Muscle of leg (tissue), 16 donors: ENCODE measurements at places on chromosomes 12 and 14. TPM values are rescaled to one million over a fixed set of nuclear protein-coding genes. Genes with fewer than 3 reads are reported as not detected.

KNTC1 gene
- polyA plus RNA-seq, result 24.2 TPM

DTX3 gene
- 24.9 TPM for polyA plus RNA-seq

CRIP1 gene
- polyA plus RNA-seq, result 57.2 TPM

MGAT4C gene
- 0.76 TPM for polyA plus RNA-seq

PLCZ1 gene
- polyA plus RNA-seq, result not detected

TBX5 gene
- 3.4 TPM for polyA plus RNA-seq

CHMP4A gene
- 40.1 TPM for polyA plus RNA-seq

CDH24 gene
- polyA plus RNA-seq, result 4.8 TPM

RIPK3 gene
- polyA plus RNA-seq, result 1.9 TPM

TAC3 gene
- polyA plus RNA-seq, result not detected

IL31 gene
- not detected for polyA plus RNA-seq

CBLN3 gene
- 1.5 TPM for polyA plus RNA-seq

B3GNT4 gene
- 0.29 TPM for polyA plus RNA-seq

PTCSC3 gene
- polyA plus RNA-seq, result not detected

FGF6 gene
- polyA plus RNA-seq, result 22.5 TPM

GARIN6 gene
- polyA plus RNA-seq, result not detected

MBIP gene
- 22.6 TPM for polyA plus RNA-seq

CPNE8 gene
- 8.5 TPM for polyA plus RNA-seq

NXPH4 gene
- polyA plus RNA-seq, result 5.6 TPM

FOXG1 gene
- polyA plus RNA-seq, result 0.09 TPM

CELA1 gene
- not detected for polyA plus RNA-seq

SDR9C7 gene
- 0.41 TPM for polyA plus RNA-seq
